T-cell (primary cell): ENCODE measurements at places on chromosomes 1 and 21.

- DNase-seq, result no peak
Measured at GRCh38 chr1:68375919-68376318, 73.8 kb downstream of the RPE65 start.

GRCh38 chr1:40711465-40712404, 20.2 kb downstream of the NFYC start:
- no peak for DNase-seq

DNA sequence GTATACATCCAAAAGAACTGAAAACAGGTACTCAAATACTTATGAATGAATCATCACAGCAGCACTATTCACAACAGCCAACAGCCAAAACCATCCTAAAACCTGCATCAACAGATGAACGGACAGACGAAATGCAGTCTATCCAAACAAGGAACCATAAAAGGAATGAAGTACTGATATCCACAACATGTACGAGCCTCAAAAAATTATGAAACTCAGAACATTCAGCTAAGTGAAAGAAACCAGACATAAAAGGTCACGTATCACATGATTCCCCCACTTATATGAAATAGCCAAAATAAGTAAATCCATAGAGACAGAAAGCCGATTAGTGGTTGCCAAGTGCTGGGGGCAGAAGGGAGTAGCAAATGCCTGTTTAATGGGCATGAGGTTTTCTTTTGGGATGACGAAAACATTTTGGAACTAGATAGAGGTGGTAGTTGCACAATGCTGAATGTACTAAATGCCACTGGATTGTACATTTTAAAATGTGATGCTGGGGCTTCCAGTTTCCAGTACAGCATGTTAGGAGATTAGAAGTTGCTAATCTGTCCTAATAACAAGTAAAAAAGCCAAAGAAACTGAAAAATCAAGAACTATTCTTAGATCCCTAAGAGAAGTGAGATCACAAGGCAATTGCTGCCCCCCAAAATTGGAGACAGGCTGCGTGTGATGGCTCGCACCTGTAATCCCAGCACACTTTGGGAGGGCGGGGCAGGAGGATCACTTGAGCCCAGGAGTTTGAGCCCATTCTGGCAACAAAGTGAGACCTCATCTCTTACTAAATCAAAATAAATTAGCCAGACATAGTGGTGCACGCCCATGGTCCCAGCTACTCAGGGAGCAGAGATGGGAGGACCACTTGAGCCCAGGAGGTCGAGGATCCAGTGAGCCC, 25.3 kb downstream of the CLSTN1 start:
- DNase-seq, result no peak

DNA sequence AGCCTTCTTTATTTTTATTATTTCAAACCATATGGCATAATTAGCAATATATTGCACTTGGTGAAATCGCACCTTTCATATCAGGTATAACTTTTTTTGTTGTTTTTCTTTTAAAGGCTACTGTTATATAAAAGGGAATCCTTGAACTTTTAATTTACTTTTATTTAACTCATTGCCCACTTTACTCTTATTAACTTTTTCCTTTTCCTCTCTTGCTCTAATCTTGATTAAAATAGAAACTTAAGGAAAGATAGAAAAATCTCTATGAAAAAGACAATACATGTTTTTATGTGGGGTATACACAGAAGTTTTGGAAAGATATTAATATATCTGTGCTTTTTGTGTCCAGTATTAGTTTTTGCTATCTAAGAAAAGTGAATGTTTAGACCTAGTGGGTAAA, 805.8 kb downstream of the USP25 start:
- DNase-seq, result no peak

- no peak for DNase-seq
Measured at GRCh38 chr21:34336756-34337391, 26.9 kb upstream of the KCNE2 start.

DNA sequence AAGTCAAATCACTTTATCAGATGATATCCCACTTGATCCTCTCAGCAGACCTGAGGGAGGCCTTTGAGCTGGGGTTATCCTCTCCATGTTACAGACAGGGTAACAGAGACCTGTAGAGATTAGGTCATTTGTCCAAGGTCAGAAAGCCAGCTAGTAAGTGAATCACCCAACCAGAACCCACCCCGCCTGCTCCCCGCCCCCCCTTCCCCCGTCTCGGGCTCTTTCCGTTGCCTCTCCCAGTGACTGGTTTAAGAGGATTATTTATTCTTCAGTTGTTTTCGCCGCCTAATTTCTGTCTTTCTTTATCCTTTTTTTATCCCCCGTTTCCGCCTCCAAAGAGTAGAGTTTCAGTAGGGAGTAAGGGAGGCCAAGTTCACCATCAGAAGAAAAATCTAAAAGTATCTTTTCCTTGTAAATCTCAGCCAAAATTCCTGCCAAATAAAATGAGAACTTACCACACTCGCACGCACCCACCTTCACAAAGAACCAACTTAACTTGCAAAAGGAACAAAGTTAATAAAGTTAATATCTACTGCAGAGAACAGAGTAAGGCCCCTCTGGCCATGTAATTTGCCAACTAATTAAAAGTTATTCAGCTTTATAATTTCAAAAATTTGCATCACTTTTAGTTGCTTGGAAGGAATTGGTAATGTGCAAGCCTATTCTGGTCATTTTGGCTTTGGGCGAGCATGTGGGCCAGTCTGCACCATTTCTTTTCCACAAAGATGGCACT, 76.8 kb upstream of the TRABD2B start:
- DNase-seq, result no peak

DNA sequence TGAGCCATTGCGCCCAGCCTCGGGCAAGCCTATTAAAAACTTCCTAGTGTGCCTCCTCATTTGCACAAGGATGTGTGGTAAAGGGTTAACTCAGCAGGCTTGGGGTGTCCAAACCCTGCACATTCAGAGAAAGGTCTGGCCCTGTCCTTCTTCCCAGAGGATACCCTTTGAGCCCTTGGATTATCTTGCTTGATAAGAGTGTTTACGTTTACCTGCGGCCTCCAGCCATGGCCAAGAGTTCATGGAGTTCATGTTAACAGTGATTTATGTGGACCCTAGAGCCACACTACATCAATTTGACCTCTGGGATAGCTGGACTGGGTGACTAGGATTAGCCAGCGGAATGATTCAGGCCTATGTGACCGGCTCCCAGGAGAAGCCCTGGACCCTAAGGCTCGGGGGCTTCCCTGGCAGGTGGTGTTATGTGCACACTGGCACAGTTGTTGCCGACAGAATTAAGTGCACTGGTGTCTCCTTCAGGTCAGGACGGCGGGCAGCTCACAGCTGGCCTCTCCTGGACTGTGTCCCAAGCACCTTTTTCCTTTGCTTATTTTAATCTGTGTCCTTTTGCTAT, 7.7 kb upstream of the TCP10L start:
- no peak for DNase-seq

GRCh38 chr1:184563308-184563707, 176.5 kb downstream of the C1orf21 start:
- no peak for DNase-seq

DNA sequence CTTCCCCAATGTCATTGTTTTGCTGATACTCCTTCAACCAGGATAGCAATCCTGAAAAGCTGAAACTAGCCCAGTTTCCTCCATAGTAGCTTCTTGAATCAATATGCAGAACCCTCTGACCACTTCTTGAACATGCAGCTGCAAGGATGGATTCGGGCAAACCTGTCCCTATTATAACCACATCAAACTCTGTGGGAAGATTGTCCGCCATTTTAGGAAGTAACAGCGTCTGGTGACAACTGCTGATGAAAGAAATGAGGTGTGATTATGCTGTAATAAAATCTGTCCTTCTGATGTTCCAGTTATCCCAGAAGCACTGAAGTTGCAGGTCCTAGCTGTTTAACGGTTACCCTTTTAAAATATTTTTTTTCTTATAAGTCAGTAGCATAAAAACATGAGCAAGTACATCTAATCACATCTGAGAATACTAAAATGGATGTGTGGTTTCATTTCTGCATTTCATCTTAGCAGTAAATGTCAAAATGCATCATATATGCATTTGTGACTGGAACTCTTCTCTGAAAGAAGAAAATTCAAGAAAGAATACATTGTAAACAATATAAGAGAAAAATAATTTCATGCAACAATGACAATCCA, 4.5 kb downstream of the CHML start:
- no peak for DNase-seq

GRCh38 chr1:227190321-227190720, 128.0 kb downstream of the CDC42BPA start:
- no peak for DNase-seq

GRCh38 chr1:178137238-178137637, 43.3 kb downstream of the RASAL2 start:
- no peak for DNase-seq

DNA sequence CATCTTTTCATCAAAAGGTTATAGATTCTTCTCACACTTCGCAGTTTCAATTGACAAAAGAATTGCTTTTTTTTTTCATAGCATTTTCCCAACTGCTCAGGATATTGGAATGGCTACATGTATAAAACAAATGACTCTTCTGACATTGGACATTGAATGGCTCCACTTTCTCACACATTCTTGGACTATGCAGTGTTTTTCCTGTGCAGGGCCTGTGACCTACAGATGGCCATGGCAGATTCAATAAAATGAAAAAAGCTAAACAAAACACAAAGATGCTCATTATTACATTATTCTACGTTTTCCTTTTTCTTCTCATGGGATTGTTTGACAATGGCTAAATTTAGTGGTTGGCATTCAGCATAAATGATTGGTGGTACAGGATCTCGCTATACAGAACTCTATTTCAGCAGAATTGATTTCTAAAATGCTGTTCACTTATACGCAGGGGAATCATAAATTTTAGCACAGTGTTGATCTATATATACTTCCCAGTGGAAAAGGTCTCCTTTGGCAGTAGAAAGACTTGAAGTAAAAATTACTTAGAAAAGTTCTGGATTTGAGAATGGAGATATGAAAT, 115.6 kb upstream of the ADAMTS5 start:
- DNase-seq, result no peak

DNA sequence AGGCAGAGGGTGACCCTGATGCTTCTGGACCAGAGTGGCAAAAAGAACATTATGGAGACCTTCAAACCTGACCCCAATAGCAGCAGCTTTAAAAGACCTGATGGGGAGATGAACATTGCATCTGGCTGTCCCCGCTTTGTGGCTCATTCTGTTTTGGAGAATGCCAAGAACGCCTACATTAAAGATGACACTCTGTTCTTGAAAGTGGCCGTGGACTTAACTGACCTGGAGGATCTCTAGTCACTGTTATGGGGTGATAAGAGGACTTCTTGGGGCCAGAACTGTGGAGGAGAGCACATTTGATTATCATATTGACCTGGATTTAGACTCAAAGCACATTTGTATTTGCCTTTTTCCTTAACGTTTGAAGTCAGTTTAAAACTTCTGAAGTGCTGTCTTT, 45.8 kb downstream of the TRAF5 start:
- no peak for DNase-seq

- no peak for DNase-seq
Measured at GRCh38 chr21:15006594-15007230, 58.1 kb downstream of the NRIP1 start.

DNA sequence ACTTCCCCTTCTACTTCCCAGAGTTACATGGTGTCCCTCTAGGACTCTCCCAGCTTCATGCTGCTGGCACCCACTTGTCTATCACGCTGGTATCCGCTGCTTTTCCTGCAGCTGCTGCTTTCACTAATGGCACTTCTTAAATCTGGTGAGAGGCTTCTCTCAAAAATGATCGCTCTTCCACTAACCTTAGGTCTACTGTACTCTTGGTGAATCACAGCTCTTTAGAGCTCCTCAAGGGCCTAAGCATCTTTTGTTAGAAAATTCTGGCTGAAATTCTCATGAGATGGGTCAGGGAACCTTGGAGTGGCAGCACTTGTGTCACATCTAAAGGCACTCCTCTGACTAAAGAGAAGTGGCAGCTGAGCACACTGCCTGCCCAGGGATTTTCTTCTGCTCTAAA, 32.1 kb downstream of the ZMYND12 start:
- DNase-seq, result no peak

GRCh38 chr1:207321790-207322645, 540 bp downstream of the CD55 start:
- DNase-seq, result no peak

DNA sequence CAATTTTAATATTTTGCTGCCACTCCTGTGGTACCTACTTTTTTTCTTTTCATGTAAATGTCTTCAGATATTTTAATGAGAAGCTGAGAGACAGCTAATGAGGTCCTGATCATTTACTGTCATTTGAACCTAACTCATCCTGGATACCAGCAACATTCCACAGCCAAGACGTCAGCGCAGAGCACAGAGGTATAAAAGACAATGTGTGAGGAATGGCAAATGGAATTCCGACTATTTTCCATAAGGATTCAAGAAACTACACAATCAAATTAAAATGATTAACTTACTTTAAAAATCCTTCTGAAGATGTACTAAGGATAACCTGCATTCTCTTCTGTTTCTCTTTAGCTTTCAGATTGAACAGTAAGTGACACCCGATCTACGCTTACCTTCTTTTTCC, 38.8 kb downstream of the HEATR1 start:
- no peak for DNase-seq

- no peak for DNase-seq
Measured at GRCh38 chr1:20380616-20381035, 90.0 kb downstream of the VWA5B1 start.

- DNase-seq, result no peak
Measured at GRCh38 chr1:43648876-43649477, 972 bp upstream of the KDM4A start.

DNA sequence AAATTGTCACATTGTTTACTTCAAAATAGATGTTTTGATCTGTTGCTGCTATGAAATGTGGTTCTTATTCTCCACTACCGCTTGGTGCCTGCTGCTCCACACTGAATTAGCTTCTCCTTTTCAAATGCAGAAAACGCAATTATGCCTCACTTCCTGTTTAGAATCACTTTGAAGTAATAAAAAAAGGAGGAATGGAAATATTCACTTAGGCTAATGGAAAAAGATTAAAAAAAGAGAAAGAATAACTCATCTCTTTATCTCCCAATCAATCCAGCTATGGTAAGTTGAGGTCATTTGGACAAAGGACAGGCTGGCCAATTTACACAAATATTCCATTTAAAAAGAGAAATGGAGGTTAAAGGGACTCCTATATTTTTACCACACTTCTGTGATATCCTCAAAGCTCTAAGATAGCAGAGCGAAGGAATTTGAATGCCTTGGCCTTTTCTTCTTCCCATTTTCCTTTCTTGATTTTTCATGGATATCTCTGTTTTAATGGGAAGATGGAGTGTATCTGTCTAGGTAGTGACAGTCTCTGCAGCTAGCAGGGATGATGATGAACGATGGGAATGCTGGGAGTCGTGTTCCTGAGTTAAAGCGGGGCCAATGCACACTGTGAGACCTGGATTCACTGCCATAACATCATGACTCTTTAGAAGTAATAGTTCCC, 35.7 kb downstream of the RGS5 start:
- no peak for DNase-seq

- DNase-seq, result no peak
Measured at GRCh38 chr1:155871390-155871789, 12.0 kb downstream of the SYT11 start.
